ENCODE measurements at places on chromosomes 7 and 10.

DNA sequence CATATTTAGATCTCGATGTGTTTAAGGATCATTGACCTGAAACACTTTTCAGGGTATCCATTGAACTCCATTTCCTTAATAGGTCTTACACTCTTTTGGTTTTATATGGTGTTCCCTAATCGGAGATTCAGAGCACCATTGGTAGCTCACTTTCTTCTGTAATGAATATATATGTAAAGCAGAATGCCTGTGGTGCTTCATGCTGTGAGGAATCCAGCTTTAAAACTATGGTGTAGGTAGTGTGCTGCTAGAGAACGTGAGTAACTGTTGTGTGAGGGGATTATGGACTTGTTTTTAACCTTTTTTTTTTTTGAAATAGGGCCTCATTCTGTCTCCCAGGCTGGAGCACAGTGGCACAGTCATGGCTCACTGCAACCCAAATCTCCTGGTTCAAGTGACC lies 376.9 kb upstream of the LRGUK start:
- no peak for DNase-seq

DNA sequence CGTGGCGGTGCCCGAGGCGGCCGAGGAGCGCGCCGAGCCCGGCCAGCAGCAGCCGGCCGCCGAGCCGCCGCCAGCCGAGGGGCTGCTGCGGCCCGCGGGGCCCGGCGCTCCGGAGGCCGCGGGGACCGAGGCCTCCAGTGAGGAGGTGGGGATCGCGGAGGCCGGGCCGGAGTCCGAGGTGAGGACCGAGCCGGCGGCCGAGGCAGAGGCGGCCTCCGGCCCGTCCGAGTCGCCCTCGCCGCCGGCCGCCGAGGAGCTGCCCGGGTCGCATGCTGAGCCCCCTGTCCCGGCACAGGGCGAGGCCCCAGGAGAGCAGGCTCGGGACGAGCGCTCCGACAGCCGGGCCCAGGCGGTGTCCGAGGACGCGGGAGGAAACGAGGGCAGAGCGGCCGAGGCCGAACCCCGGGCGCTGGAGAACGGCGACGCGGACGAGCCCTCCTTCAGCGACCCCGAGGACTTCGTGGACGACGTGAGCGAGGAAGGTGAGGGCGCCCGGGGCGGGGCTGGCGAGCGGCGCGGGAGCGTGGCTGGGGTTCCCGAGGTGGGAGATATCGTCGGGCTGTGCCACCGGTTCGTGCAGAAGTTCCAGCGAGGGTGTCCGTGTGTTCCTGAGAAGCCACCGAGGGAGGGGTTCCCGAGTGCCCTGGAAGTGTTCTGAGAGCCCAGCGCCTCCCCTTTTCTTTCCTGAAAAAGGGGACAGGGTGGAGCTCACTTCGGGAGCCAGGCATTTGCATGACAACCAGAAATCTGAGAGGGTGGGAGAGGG lies 495 bp downstream of the EIF3B start:
- no peak for DNase-seq

GRCh38 chr10:27536437-27536836 lies 32.3 kb downstream of the RAB18 start:
- DNase-seq = no peak

DNA sequence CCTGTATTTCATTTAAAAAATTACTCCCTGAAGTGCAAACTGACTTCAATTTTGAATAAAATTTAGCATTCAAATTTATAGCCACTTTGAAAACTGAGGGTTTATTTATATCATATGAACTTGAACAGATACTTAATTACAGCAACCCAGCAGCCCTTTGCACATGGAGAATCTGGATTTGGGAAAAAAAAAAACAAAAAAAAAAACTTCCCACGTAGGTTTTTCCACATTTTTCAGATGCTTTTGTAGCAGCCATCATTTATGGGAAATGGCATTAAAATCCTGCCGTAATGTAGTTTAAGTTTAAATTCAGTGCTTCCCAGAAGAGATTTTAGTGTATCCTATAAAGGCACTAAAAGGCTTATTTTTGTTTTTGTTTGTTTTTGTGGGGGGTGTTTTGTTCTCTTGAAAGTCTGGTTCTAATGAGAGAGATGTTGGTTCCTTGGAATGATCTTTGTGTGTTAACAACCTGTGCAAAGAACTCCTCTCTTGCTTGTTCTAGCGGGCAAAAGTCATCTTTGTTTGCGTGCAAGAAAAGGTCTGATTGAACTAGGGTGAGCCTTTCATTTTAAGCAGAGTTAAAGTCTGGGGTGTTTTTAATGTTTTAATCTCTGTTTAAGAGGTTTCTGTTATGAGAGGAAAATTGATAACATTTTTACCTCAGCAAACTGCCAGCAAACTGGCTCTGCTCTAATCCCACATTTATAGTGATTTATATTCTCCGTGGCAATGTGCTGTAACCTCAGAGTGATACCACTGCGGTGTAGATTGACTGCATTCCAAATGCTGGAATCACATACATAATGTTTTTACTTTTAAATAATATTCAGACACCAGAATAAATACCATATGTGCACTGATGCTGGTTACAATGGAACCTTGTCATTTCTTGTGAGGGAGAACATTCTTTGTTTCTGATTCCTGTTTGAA lies 105.5 kb downstream of the WNT2 start:
- DNase-seq = no peak

GRCh38 chr10:31635415-31636065 lies 293.1 kb downstream of the ARHGAP12 start:
- no peak for DNase-seq

- DNase-seq = no peak
Observed at GRCh38 chr7:153090209-153090608, 330.7 kb downstream of the ACTR3B start.

DNA sequence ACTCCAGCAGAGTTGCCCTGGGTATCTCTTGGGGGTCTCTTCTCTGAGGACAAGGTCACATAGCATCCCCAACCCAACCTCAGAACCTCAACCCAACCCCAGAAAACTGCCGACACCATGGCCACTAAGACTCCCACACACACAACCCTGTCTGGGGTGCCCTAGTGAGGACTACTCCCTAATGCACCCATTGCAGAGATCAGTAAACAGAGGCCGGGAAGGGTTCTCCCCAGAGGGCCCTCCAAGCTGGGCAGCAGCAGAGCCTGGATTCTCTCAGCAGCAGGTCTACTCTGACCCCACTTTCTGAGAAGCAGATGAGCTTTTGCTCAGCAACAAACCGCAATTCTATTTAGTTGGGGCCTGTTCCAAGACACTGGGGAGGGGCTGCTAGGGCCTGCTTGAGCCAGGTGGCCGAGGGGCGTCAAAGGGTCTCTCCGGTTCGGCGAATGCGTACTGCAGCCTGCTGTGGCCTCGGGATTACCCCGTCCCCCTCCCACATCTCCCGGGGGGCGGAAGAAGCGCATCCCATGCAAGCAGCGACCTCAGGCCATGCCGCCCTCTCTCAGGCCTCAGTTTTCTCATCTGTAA lies 828 bp downstream of the OGDHL start:
- no peak for DNase-seq

DNA sequence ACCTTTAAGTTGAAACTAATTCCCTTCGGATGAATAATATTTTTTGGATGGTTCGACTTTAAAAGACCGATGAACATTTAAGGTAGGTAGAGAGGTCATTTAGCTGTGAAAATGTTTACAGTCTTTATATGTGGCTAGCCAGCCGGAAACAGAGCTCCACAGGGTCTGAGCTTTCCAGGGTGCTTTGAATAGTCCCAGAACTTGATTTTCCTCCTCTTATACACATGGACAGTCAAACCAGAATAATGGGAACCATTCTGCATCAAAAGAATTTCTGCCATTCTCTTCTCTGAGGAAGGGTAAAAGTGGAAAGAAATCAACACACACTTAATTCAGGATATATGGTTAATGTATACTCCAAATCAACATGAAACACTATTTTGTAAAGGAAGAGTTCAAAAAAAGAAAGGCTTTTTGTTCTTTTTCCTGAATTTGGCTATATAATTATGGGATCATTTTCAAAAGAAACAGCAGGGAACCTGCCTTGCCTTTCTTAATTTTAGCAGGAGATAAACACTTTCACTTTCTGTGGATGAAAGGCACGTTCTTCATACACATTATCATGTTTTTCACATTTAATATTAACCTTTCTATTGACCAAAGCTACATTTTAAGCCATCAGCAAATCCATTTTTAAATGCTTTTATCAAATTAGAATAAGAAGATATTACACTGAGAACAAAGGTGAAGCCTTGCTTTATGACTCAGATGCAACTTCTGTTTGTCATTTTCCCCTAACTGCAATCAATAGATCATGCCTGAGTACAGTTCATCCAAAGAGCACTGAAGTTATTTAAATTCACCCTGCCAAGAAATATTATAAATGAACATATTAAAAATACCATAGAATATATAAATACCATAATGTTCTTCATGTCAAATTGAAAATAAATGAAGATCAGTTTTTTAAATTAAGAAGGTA lies 307.3 kb downstream of the THSD7A start:
- DNase-seq = no peak

- no peak for DNase-seq
Observed at GRCh38 chr10:82668221-82668895, 793.4 kb downstream of the NRG3 start.

DNA sequence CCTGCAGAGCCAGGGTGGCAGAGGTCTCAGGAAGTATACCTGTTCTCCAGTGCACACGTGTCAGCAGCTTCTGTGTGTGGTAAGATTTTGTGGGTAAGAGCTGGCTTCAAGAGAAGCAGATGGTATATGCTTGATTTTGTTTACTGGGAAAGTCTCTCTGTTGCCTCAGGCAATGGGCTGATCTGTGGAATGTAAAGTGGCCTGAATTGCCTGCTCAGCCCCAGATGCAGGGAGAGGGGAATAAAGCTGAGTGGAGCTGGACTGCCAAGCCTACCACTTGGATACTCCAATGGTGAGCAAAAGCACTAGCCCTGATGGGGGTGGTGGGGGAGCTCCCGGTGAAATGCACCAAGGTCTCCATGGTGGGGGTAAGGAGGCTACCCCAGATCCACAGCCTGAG lies 156.1 kb downstream of the WDR11 start:
- DNase-seq = no peak

DNA sequence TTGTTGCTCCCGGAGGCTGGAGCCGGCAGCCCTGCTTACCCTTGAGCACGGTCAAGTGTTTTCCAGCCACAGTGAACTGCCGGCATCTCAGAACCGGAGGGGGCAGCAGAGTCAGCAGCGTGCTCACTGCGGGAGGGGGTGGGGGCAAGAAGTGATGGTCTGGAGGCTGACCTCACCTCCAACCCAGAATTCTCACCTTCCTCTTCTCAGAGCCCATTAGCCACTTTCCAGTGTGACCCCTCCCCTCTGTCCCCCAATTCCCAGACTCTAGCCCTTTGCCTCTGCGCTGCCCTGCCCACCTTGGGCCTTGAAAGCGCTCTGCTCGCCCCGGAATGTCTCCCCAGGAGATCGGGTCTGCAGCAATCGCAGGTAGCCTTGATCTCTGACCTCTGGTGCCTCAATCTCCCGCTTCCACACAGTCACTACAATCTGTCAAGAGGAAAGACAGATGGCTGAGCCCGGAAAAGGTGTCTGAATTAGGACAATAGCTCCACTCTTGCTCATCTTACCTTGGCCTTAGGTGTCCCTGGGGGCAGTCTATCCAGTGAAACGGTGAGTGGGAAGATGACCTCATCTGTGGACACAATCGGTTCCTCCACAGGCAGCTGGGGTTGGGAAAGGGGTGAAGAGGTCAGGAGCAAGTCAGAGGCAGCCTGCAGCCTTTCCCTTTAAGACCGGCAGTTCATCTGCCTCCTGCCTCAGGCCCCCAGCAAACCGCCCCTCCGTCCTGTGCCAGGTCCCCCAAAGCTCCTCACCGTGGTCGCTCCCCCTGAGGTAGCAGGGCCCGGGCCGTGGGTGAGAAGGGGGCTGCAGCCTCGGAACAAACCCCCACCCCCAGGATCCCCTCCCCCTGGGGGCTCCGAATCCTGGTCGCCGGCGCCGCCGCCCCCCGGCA lies 942 bp downstream of the TRAPPC14 start:
- no peak for DNase-seq

- DNase-seq = no peak
Observed at GRCh38 chr10:58555930-58556311, 43.2 kb downstream of the BICC1 start.

DNA sequence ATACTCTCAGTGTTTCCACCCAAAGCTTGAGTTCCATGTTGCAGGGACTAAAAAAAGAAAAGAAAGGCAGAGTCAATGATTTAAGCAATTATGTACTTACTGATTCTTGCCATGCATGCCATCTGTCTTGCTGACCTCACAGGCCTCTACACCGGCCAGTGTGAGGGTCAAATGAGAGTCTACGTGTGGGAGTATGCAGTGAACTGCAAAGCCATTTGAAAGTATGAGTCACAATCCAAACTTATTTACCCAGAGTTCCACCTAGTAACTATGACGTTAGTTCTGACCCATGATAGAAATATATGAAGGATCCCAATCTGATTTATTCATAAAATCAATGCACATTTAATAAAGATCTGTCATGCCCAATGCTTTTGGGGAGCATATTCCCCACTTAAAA lies 26.5 kb downstream of the PDE1C start:
- no peak for DNase-seq

GRCh38 chr10:95392681-95393164 lies 101.9 kb upstream of the PDLIM1 start:
- DNase-seq = no peak

GRCh38 chr7:46189255-46189790 lies 268.3 kb upstream of the IGFBP3 start:
- no peak for DNase-seq

DNA sequence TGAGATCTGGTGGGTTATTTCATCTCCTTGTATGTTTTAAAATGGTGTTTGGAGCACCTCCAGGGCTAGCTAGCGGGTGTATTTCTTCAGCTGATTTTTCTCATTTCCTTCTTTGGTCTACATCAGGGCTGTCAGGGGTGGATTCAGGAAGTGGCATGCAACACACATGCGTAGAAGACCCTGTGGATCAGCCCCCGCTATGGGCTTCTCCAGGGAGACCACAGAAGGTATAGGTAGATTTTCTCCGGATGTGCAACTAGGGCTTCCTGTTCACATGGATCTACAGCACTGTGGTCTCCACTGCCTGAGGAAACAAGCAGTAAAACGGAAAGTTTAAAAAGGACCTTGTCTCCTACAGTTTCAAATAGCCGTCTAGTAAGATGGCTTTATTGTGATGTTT lies 10.4 kb downstream of the NUB1 start:
- DNase-seq = no peak

- no peak for DNase-seq
Observed at GRCh38 chr7:44152971-44153947, 12.1 kb upstream of the MYL7 start.

- DNase-seq = no peak
Observed at GRCh38 chr7:293681-294439, 3.9 kb downstream of the FOXL3 start.

- DNase-seq = no peak
Observed at GRCh38 chr10:33414841-33415240, 80.4 kb upstream of the NRP1 start.
